Activated T-cell treated with anti-CD3 and anti-CD28 coated beads, Interleukin-2, amount 50 U/mL, for 4 hours (primary cell): ENCODE measurements at places on chromosomes 13 and 19. TPM values are rescaled to one million over a fixed set of nuclear protein-coding genes. Genes with fewer than 3 reads are reported as not detected.

DNA sequence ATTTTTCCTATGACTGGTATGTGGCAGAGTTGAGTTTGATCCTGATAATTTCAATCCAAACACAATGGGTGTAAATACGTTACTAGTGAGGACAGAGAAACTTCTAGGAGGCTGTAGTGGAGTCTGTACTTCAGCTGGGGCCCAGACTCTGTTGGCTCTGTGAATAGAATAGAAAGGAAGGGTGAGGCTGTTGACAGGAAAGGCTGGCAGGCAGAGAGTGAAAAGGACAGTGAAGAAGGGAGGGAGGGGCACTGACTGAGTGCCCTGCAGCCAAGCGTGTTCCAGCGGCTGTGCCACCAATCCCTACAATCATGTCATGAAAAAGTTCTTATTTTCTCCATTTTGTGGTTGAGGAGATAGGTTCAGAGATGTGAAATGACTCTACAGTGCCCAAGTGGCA is 80.5 kb downstream of the MBNL2 start:
- DNase-seq = no peak

GRCh38 chr19:743168-743687 is 7.7 kb upstream of the MISP start:
- DNase-seq = no peak

- DNase-seq = peak; percentile 30
These were observed 13.9 kb upstream of the CACNG6 start for GRCh38 chr19:53977429-53977990.

The SPACA4 gene
- not detected for total RNA-seq

The WIZ gene
- total RNA-seq = 53.8 TPM
